ENCODE measurements at places on chromosomes 16 and 17.
A peak's percentile ranks its signal among the peaks of the same experiment; 100 is the strongest.

GRCh38 chr16:27980919-27981700 lies 82.4 kb downstream of the GSG1L start:
- no peak for DNase-seq

GRCh38 chr17:69427486-69428197 lies 13.1 kb downstream of the MAP2K6 start:
- no peak for DNase-seq

- no peak for DNase-seq
These were observed 1.5 kb downstream of the NPLOC4 start for GRCh38 chr17:81635431-81635830.

- no peak for DNase-seq
These were observed 132.3 kb upstream of the RPL38 start for GRCh38 chr17:74070998-74071679.

DNA sequence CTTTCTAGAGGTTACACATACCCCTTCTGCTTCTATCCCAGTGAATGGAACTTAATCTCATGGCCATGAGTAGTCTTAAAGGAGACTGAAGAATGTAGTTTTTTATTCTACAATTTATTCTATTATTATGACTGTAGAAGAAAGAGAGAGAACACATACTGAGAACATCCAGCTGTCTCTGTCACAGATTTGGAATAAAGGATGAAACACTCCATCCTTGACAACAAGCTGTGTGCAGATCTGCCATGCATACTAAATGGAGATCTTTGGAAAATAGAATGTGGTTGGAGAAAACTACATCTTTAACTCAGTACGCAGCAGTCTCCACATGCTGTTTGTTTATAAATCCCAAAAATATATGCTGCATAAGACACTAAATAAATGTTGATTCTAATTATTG lies 54.1 kb upstream of the NUDT7 start:
- DNase-seq = no peak

DNA sequence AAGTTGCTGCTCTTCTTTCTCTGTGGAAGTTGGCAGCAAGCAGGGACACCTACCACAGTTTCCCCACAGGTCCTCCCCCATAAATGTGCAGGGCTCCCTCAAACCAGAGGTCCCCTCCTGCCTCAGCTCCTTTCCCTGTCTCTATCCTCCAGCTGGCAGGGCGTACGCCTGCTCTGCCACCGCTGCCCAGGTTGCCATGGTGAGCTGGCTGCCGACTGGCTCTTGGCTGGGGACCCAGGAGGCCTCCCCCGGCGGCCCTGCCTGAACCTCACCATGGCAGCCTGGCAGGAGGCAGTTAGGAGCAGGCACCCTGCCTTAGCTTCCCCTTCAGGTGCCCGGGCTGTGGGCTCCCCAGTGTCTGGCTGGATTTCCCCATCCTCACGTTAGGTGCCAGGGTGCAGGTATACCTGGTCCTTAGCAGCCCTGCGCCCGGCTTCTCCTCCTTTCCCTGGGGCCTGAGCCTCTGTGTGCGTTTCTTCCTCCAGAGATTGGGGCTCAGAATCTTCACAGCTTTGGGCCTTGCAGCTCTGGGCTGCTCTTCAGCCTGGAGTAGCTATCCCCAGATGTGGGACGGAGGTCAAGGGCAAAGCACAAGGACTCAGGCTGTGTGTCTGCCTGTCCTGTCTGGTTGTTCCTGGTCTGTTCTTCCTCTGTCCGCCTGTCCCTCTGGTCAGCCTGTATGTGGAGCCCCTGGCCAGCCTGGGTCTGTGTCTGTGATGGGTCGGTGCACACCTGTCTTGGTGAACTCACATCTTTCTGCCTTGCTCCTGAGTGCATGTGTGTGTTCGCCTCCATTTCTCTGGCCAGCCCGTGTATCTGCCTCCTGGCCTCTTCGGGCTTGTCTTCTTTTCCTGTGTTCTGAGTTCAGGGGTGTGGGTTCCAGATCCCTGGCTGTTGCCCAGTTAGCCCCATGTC lies 15.7 kb downstream of the GJD3 start:
- DNase-seq = peak; percentile 82

DNA sequence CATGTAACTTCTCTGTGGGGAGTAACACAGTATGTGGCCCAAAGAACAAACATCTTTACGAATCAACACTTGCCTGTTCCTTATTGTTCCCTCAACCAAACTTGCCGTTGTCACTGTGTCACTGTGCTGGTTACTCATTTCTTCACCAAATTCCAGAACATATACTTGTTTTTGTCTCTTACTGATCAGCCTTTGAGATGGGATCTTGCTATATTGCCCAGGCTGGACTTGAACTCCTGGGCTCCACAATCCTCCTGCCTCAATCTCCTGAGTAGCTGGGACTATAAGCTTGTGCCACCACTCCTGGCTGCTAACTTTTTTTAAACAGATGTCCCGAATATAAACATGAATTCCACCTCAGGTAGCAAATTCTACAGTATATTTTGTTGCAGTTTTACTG lies 115.1 kb downstream of the PARN start:
- no peak for DNase-seq

DNA sequence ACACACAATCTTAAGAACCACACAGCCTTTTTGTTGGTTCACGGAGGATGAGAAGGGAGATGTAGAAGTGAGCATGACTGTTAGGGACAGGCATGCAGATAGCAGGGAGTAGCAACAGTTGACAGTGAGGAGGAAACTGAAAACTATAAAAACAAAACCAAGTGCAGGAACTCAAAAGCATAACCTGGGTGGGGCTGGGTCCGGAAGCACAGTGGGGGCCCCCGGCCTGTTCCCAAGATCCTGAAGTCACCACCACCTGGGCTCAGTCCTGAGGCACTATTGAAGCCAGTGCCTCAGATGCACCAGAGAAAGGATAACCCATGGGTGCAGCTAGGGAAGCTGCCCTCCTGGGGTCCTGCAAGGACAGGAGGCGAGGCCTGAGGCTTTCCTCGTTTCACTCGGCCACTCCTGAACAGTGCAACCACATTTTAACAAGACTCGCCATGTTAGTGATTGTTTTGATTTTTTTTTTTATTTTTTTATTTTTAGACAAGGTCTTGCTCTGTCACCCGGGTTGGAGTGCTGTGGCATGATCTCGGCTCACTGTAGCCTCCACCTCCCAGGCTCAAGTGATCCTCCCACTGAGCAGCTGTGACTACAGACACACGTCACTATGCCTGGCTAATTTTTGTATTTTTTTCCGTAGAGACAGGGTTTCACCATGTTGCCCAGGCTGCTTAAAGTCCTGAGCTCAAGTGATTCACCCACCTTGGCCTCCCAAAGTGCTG lies 27.7 kb upstream of the CBX4 start:
- DNase-seq = no peak

DNA sequence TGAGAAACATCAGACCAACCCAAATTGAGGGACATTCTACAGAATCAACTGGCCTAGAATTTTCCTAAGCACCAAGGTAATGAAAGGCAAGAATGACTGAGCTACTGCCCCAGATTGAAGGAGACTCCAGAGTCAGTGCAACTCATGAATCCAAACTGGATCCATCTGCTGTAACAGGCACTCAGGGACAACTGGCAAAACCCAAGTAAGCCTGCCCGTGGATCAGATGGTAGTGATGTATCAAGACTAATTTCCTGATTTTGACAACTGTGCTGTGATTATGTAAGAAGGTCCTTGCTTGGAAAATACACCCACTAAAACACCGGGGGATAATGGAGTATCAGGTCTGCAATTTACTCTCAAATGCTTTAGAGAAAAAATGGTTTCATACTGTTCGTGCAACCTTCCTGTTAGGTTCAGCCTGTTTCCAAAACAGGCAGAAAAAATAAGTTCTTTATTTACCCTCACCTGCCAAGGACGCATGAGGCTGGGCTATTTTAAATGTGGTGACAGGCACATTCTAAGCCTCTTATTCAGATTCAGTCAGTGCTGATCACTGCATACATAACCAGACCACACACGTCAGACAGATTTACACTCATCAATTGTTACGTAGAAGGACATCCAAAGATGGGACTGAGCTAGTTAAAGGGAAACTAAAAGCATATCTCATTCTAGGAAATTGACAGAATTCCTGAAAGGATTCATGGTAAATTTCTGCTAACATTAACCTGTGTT lies 7.0 kb downstream of the MBTPS1 start:
- no peak for DNase-seq

DNA sequence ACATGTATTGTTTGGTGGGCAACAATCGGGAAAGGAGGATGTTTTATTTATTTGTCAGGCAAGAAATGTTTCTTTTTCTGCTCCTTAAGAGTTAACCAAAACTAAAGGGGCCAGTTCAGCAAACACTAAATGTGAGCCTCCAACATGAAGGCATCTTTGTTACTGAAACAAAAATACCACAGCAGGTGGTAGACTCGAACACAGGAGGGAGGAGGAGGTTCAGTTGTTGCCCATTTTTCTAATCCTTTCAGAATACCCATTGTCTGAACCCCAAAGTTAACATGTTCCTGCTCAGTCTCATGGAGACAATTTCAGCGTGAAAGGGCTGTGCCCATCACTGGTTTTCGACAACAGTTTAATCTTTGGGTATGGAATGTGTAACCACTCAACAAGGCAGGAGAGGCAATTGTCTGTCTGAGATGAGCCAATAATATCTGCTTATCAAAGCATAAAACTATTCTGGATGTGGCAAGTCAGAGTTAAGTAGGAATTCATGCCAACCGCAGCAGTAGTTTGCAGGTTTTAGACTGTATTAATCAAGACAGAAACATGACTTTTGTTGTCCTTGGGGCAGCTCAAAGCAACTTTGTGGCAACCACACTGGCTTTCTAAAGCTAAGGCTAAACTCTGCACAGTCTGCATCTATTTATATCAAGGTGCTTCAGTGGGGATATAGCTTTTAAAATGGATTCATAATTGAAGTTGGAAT lies 211.7 kb downstream of the FTO start:
- DNase-seq = no peak

DNA sequence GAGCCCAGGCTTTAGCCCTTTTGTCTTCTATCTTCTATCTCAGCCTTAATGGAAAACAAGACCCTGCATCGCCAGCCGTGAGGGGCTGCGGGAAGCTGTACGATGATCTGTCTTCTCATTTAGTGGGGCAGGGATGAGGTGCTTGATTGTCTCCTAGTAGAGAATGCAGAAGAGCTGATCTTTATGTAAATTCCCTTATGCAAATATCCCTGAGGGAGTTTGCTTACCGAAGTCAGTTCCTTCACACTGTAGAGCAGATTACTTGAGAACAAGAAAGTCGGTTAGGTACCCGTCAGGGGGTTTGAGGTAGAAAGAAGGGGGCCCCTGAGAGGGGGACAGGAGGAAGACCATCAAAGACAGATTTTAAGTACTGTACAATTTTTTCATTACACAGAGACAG lies 66.2 kb downstream of the IRF8 start:
- DNase-seq = no peak

DNA sequence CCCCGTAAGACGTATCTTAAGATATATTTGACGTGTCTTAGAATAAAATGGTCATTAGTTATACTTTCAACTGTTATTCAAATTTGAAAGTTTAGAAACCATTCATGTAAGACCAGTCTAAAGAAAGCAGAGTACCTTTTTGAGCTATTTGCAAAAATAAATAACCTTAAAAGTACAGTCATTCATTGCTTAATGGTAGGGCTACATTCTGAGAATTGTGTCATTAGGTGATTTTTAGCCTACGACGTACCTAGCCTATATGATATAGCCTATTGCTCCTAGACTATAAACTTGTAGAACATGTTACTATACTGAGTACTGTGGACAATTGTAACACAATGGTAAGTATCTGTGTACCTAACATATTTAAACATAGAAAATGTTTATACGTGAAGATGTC lies 139.2 kb downstream of the PHKB start:
- DNase-seq = no peak

GRCh38 chr17:1109606-1110540 lies 69.9 kb downstream of the ABR start:
- DNase-seq = peak; percentile 80

DNA sequence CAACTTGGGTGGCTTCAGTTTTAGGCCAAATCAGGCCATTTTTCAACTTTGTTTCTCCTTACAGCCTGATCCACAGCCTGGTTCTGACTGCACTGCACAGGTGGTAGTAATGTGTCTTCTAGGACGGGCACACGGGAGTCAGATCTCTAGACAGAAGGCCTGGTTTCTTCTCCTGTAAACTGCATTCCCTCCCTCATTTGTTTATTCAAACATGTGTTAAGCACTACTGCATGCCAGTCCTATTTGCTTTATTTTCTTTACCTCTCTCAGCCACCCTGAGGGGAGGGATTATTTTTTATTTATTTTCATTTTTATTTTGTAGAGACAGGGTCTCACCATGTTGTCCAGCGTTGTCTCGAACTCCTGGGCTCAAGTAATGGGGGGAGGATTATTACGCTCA lies 6.3 kb upstream of the KSR1 start:
- no peak for DNase-seq

DNA sequence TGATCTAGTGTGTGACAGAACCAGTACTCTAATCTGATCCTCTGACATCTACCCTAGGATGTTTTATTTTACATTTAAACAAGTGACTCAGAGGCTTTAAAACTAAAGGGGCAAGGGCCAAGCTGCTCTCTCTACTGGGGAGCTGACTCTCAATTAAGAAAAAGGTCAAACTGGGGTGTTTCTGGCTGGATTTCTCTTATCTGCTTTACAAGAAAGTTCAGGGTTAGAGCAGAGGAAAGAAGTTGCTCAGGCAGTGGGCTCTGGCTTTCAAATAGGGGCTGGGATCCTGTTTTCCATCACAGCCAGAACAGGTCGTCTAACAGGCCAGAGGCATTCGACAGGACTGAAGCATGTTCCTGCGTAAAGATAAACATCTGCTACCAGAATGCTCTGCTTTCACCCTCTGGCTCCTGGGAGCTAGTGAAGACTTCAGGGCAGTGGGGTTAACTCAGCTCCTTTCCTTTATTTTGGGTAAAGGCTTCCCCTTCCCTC lies 8.5 kb downstream of the MMP28 start:
- DNase-seq = no peak

DNA sequence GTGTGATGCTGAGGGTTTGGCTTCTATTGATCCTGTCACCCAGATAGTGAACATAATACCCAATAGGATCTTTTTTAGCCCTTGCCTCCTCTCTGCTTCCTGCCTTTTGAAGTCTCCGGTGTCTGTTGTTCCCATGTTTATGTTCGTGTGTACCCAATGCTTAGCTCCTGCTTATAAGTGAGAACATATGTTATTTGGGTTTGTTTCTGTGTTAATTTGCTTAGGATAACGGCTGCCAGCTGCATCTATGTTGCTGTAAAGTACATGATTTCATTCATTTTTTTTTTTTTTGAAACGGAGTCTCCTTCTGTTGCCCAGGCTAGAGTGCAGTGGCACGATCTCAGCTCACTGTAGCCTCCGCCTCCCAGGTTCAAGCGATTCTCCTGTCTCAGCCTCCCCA lies 23.0 kb downstream of the DUS2 start:
- DNase-seq = no peak

DNA sequence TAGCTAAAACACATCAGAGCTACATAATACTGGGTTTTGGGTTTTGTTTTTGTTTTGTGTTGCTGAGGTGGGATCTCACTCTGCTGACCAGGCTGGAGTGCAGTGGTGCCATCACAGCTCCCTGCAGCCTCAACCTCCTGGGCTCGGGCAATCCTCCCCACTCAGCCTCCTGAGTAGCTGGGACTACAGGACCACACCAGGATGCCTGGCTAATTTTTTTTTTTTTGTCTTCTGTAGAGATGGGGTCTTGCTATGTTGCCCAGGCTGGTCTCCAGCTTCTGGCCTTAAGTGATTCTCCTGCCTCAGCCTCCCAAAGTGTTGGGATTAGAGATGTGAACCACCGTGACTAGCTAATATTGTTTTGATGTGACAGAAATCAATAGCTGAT lies 6.2 kb downstream of the MEAK7 start:
- peak; percentile 28 for DNase-seq
